ENCODE measurements at places on chromosomes 12 and 14.

DNA sequence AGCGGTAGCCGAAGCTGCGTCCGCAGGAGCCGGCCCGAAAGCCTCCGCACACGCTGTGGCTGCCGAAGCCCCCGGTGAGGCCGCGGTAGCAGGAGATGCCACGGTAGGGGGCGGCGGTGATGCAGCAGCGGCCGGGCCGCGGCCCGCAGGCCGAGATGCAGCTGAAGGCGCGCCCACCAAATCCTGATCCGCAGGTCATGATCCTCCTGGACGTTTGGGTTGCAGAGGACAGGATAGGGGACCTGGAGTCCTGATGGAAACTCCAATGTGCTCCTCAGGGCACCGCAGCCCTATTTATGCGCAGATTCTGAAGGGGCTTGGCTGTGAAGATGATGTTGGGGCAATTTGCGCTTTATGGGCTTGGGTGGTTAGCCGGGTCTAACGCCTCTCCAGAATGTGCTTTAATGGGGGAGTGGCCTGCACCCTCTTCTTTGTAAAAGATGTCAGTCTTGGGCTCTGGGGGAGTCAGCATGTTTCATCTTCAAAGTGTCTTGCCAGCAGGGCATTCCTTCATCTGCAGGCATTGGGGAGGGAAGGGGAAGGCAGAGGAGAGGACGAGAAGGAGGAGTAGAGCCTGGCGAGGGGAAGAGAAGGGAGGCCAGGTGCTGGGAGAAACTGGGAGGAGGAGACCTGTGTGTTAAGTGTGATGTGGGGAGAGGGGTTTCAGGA lies at the start of gene KRT81:
KRT81 (minus strand) TSS at position 268 of the 669 bp plus-strand sequence; CDS start at position 199, 69 bp downstream.
- no peak for DNase-seq

DNA sequence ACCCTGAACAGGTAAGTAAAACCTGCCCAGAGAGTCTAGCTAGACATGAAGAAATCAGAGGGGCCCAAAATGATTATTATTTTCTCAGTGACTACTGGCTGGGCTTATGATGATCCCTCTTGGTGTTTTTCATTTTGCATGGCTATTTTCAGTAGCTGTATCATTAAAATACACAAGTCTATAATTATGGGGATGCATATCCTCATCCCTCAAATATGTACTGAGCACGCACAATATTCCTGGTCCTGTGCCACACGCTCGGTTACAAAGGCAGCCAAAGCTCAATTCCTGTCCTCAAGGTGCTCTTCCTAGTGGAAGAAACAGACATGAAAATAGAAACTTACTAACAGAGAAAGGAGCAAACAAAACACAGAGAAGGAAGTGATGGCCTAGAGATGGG lies 180.0 kb downstream of the DAD1 start:
- no peak for DNase-seq

DNA sequence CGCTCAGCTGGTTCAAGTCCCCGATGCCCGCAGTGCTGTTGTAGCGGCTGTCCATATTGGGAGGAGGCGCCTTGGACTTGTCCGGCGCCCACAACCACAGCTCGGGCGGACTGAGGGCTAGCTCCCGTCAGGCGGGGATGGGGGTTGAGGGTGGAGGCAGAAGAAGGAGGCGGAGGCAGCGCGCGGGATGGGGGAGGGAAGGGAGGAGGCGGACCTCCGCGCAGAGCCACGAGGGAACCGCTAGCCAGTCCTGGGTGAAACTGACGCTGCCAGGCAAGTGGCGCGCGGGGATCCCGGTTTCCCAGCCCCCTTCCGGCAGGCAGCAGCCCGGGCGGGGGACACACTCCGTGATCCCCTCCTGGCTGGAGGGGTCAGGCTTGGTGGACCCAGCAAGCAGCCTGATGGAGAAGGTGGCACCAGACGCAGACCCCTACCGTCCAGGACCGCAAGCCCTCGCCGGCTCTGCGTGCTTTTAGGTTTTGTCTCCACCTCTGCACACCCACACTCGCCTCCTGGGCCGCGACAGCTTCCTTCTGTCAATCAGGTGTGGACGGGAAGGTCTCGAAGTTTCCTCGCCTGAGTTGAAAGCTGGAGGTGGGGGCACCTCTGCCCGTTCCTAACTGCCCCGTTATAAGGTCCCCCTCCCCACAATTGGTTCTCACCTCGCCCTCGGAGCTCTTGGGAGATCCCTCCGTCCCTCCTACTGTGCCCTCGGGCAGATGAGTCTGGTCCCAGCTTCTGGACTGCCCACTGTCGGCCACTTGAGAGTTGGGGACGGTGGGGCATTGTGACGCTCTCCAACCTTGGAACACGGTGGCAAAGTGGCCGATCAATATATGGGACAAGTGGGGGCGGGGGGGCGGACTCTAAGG lies at the start of gene CPNE8:
CPNE8 (minus strand) TSS at position 112 of the 872 bp plus-strand sequence; CDS start at position 55, 57 bp downstream.
- peak; percentile 34 for DNase-seq

GRCh38 chr12:124673801-124674617 lies 106.6 kb upstream of the NCOR2 start:
- DNase-seq = no peak

DNA sequence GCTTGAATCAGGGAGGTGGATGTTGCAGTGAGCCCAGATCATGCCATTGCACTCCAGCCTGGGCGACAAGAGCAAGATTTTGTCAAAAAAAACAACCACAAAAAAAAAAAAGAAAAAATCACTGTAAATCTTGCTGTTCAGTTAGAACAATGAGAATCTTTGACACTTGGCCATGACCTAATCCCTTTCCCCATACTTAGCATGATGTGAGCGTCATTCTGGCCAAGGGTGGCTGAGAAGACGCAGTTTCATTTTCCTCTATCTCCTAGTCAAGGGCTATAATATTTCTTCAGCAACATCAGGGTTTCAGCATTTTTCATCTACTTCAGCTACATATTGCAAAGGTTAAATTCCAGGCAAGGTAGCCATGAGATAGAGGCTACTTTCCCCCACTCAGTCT lies 599.4 kb upstream of the MDGA2 start:
- DNase-seq = no peak

GRCh38 chr12:119826661-119827445 lies 50.3 kb downstream of the CIT start:
- DNase-seq = no peak

All from CD4-positive, alpha-beta memory T cell (primary cell).